ENCODE measurements at places on chromosomes 7 and 10.

- no peak for DNase-seq
Observed at GRCh38 chr7:118492466-118492865, 268.0 kb downstream of the ANKRD7 start.

DNA sequence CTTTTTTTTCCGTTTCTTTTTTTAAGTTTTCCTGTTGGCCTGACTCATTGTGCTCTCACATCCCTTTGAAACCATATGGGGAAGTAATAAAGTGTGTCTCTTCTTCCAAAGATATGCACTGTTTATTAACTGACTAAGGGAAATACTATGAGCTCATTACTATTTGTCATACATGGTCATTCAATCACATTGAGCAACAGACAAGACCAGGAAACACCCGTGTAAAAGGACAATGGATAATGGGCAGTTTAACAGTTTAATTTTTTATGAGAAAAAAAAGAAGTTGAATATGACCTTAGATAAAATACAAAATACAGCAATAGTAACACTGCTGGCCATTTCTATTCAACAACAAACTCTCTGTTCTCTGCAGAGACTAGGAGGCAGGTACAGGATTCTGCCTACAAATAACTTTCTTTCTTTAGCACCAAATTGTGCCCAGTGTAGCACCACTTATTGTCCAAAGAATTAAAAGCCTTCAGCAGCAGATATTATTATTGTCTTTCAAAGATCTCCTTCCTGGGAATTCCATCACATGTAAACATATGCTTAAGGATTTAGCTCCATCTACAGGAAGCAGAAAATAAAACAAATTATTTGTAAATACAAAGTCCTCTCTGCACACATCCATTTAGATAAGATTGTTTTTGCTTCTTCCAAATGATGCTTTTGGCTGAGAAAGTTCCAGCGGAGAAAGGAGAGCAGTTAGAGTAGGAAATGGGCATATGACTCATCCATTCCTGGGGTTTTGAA is 55.0 kb upstream of the AKR1E2 start:
- DNase-seq: no peak

- DNase-seq: peak; percentile 72
Observed at GRCh38 chr10:31099664-31100063, 68.0 kb upstream of the ZNF438 start.

- DNase-seq: no peak
Observed at GRCh38 chr7:543501-544337, 24.1 kb upstream of the PDGFA start.

- DNase-seq: no peak
Observed at GRCh38 chr7:27158436-27159265, 2.2 kb upstream of the HOXA7 start.

- DNase-seq: no peak
Observed at GRCh38 chr7:158737064-158737695, 32.6 kb upstream of the NCAPG2 start.

GRCh38 chr7:128923411-128923800 is 12.9 kb upstream of the KCP start:
- no peak for DNase-seq

DNA sequence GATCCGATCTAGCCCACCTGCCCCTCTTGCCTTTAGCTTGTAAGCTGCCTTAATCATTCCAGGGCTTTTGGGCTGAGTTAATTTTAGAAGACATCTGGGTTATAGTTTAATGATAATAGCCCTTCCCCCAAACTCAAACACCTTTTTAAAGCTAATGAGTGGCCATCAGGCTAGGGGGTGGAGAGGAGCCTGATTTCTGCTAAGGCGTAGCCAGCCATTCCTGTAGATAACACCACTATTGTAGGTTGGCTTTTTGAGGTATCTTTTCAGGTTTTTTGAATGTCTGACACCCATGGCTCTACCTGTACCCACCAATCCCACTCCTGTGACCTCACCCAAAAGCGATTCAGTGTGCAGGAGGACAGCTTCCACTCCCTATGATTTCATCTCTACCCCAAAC is 7.6 kb upstream of the SYPL1 start:
- DNase-seq: no peak

- DNase-seq: no peak
Observed at GRCh38 chr7:66189695-66190503, 15.2 kb upstream of the TPST1 start.

GRCh38 chr10:119233123-119233820 is 25.9 kb downstream of the GRK5 start:
- peak; percentile 21 for DNase-seq

GRCh38 chr7:141220263-141220880 is 146.5 kb downstream of the TMEM178B start:
- no peak for DNase-seq

GRCh38 chr7:125592331-125592730 is 662.7 kb upstream of the POT1 start:
- no peak for DNase-seq

GRCh38 chr7:22061775-22062174 is 116.1 kb upstream of the CDCA7L start:
- DNase-seq: no peak

DNA sequence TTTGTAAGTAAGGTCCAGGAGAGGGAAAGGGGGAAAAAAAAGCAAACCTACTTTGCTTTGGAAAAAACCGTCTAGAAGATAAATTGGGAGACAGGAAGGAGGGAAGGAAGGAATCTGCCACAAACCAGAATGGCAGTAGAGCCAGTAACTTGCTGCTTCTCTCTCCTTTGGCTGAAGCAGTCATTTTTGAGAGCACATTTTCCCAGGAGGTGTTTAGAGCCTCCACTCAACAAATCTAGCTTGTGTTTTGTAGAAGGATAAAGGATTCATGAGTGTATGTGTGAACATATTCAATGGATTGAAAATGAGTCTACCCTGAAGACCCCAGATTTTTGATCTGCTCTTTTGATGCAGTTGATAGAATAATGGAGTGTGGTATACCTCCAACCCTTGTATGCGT is 2.6 kb downstream of the NRG3 start:
- no peak for DNase-seq

GRCh38 chr10:116444527-116445142 is 17.0 kb downstream of the PNLIPRP3 start:
- no peak for DNase-seq

GRCh38 chr10:13100349-13101294 is 659 bp downstream of the OPTN start:
- peak; percentile 20 for DNase-seq

GRCh38 chr10:93235686-93236085 is 162.0 kb downstream of the CYP26A1 start:
- DNase-seq: no peak

GRCh38 chr7:2487586-2488271 is 11.5 kb upstream of the GRIFIN start:
- DNase-seq: no peak

- DNase-seq: no peak
Observed at GRCh38 chr10:78301891-78302738, 268.5 kb downstream of the RPS24 start.

GRCh38 chr7:137757146-137757925 is 89.4 kb downstream of the DGKI start:
- no peak for DNase-seq

DNA sequence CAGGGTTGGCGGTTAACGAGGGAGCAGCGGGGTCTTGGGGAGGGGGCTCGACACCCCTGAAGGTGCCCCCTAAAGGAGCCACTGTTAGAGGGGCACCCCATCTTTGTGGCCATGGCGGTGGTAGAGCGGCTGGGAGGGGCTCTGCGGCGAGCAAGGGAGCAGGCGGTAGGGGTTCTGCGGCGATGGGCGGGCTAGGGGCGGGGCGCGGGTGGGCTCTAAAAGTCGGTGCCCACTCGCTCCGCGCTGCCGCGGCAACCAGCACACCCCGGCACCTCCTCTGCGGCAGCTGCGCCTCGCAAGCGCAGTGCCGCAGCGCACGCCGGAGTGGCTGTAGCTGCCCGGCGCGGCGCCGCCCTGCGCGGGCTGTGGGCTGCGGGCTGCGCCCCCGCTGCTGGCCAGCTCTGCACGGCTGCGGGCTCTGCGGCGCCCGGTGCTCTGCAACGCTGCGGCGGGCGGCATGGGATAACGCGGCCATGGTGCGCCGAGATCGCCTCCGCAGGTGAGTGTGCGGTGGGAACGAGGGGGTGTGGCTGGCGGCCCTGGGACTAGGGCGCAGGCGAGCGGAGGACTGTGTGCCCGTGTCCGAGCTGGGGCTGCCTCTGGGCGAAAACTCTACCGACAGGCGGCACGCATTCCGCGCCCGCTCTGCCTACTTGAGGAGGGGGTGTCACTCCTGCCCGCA is at the start of gene MEST:
MEST (plus strand) TSS at position 245 of the 682 bp plus-strand sequence; CDS start at position 474, 229 bp downstream.
- no peak for DNase-seq

GRCh38 chr7:2523941-2524807 is 4.6 kb downstream of the LFNG start:
- no peak for DNase-seq

GRCh38 chr10:20948686-20949327 is 51.7 kb upstream of the NEBL start:
- no peak for DNase-seq

DNA sequence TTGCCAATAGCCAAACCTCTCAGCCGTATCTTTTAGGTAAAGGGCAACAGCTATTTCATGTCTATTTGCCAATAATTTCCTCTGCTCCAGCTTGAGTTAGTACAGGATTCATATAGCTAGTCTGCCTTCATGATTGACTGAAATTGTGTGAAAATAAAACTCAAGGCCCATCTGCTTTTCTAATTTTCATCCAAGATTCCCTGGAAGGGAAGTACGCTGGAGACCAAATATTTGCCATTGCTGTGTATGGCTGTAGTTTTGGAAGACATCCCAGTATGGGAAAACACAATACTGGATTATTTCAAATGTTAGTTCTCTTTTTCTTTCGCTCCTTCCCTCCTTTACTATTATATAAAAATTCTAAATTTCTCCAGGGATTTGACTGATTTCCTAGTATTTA is 652.4 kb downstream of the CNTNAP2 start:
- DNase-seq: no peak

DNA sequence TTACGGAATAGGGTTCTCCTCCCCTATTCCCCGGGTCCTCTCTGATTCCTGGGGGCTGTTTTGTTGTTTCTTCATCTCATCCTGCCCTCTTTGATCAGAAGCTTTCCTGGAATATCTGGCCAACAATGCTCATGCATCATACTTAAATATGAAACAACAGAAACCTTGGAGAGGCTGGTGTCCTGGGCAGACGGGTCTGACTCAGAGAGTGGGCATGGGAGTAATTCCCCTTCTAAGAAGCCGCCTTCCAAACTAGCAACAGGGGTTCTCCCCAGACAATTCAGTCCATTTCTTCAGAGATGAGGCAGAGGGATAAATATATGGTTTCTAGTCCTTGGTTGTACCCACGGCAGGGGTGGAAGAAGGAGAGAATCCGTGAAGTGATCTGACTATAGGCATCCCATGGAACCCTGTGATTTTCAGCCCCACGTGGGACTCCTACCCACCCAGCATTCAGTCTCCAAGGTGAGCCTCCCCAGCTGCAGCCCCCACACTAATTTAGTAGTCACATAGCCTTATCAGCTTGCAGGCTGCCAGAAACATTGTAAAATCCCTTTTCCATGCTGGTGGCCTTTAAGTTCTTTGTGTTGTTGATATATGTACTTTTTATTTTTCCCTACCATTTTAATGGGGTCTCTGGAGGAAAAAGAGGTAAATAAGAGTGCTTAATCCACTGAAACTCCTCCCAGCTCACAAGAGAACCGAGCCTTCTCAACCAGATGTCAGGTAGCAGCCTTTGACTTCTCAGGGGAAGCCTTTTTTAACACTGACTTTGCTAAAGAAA is 119.2 kb downstream of the SFMBT2 start:
- no peak for DNase-seq

GRCh38 chr10:69904533-69904932 is 102.8 kb downstream of the COL13A1 start:
- DNase-seq: no peak

- DNase-seq: no peak
Observed at GRCh38 chr7:6556196-6556595, 4.9 kb upstream of the GRID2IP start.

DNA sequence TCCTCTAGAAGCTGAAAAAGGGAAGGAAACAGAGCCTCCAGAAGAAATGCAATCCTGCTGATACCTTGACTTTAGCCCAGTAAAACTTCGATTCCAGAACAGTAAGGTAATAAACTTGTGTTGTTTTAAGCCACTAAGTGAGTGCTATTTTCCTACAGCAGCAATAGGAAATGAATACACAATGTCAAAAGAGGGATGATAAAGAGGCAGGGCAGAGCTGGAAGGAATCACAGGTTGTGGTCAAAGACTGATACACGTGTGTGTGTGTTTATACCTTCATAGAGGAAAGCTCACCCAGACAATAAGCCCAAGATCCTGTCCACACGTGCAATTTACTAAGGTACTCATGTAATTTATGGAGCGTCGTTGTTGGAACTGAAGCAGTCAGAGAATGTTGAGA is 9.5 kb downstream of the ABCB1 start:
- DNase-seq: no peak

DNA sequence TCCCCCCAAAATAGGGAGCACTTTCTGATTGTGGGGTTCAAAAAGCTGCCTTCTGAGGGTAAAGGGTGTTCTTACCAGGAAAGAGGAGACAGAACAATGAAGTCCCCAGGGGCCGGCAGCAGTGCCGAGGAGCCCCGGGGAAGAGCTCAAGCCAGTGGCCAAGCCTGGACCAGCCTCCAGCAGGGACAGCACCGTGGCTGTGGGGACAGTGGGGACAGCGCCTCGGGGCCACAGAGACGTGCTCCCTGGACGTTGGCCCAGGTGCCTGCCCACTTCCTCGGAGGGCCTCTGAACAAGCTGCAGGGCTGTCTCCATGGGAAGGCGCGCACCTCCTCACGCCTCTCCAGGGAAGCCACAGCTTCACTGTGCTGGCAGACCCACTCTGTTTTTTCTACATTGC is 312.6 kb downstream of the PTPRN2 start:
- no peak for DNase-seq

- no peak for DNase-seq
Observed at GRCh38 chr10:121199081-121199480, 347.9 kb downstream of the WDR11 start.

- peak; percentile 17 for DNase-seq
Observed at GRCh38 chr10:68897336-68897741, 3.8 kb upstream of the DDX50 start.

DNA sequence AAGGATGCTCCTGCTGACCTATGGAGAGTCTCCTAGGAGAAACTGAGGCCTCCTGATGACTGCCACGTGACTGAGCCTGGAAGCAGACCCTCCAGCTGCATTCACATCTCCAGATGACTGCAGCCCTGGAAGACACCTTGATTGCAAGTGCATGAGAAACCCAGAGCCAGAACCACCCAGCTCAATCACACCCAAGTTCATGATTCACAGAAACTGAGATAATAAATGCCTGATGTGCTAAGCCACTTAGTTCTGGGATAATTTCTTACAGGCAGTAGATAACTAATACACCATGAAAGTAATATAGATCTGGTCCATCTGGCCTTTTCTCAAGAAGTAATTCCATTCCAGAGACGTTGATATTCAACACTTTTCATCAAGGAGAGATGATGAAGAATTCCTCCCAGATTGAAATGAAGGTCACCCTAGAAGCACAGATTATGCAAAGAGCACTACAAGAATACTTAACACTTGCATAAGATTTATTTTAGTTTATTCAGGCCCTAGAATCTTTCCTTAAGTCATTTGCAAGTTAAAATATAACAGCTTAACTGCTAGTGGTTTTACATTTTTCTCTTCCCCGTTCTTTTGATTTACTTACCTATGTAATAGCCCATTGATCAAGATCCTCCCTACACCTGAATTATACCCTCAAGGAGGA is 208.2 kb upstream of the INHBA start:
- no peak for DNase-seq
